DMS 273 treated with DMSO at 0.1 percent for 48 hours (cell line): ENCODE measurements at places on chromosomes 7 and 10.

DNA sequence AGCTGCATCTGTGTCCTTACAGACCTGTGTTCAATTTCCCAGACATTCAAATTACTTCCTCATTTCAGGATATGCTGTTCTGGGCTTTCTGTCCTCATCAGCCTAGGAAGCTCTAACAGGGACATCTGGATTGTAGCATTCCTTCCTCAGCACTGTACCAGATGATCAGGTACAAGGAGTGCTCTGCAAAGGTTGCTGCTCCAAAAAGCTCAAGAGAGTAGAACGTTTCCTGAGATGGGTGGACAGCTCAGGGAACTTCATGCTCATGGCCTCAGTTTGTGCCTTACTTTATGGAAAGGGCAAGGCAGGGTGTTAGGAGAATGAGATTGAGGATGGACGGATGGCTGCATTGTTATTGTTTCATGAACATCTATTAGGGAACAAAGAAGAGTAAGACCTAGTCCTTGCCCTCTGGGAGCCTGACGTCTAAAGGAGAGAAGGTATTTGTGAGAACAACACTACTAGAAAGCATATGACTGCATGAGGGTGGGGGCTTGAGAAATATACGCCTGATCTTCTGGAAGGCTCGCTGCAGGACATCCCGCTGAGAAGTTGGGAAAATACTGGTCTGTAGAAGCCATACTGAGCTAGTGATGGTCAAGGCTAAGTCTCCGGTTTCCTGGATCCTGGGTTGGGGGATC lies 10.5 kb upstream of the ZNF212 start:
- no peak for DNase-seq

DNA sequence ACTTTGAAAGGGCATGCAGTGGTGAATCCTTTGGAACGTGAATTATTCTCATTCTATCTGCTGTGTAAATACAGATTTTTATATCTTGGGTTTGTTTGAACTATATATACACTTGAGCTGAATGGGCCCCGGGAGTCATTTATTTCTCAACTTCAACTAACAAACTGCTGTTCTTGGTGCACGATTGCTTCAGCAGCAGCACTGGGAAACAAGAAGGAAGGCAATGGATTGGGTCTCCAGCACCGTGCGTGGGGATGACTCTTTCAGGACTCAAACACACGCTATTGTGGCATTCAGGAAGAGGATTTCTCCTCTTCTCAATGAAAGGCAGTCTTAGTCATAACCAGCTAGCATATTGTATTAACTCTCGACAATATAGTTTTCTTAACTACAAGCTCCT lies 226.0 kb upstream of the NFE2L3 start:
- no peak for DNase-seq

GRCh38 chr10:22849077-22849805 lies 78.6 kb upstream of the ARMC3 start:
- no peak for DNase-seq

DNA sequence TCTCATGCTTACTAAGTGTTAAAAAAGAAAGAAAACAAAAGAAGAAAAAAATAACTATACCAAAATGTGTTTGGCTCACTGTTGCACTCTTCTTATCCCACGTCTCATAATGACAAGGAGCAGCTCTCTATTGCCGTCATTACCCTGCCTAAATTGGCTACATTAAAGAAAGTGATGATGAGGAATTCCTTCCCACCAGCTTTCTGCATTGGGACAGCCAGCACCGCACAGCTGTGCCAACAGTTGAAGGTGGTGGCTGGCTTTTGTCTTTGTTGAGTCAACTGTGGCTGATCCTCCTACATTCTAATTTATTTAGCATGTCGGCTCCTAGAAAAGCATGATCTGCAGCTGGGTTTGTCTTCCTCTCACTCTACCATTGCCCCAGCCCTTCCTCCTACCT lies 751.8 kb downstream of the KCNMA1 start:
- DNase-seq = no peak

DNA sequence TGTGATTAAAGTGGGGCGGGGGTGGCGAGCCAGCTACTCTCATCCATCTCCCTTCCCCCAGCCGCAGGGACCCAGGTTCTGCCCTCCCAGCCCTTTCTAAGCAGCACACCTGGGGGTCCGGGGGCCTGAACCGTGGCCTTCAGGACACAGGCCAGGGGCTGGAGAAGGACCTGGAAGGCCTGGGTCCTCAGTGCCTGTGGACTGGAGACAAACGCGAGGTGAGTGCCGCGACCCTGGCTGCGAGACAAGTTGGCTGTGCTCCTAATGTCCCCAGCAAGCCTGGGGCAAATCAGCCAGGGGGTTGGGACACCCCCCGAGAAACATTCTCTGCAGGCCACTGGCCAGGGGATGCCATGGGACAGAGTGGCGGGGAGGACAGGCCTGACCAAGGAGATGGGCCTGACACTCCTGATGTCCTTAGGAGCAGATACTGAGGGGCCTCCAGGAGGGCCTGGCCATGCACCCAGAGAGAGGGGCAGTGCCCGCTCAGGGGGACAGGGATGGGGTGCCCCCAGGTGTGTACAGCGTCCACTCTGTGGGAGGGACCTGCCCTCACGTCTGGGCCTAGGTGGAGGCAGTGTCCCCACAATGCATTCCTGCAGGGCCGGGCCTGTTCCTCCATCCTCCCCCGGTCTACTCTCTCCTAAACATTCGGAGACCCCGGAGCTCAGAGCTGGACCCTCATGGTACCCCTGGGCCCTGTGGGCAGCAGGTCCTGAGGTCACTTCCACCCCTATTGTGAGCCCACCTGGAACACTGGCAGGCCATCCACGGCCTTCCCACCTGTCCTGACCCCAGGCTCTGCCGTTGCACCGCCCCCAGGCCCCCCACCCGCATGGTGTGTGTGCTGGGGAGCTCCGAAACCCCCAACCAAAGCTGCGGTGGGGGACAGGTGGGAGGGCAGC lies 13.1 kb downstream of the BRAT1 start:
- DNase-seq = no peak

DNA sequence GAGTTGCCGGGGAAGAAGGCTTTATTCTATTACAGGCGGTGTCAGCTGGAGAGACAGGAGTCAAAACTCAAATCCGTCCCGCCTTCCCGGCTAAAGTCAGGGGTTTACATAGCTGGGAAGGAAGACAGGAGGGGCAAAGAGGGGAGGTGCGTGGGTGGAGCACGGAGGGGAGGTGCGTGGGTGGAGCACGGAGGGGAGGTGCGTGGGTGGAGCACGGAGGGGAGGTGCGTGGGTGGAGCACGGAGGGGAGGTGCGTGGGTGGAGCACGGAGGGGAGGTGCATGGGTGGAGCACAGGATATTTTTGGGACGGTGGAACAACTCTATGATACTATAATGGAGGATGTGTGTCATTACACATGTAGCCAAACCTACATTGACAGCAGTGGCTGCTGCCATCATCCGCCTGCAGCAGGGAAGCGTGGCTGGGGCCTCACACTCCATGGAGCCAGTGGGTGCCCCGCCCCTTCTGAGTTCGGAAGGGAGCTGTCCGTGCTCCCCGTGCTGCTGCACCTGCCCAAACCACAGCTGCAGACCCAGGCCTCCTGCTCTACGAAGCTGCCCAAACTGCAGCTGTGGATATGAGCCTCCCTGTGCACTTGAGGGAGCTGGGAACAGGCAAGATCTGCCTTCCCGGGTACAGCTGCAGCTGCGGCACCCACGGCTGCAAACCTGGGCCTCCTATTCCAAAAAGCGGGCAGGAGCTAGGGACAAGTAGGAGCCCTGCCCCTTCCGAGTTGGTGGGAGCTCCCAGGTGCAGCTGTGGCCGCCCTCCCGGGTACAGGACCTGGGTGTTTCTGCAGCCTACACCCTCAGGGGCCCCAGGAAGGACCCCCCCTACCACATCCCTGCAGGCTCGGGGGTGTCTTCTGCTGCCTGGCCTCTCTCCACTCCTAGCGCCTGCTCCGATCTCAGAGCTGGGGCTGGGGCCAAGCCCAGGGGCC lies 119.4 kb downstream of the DYNC2I1 start:
- no peak for DNase-seq

DNA sequence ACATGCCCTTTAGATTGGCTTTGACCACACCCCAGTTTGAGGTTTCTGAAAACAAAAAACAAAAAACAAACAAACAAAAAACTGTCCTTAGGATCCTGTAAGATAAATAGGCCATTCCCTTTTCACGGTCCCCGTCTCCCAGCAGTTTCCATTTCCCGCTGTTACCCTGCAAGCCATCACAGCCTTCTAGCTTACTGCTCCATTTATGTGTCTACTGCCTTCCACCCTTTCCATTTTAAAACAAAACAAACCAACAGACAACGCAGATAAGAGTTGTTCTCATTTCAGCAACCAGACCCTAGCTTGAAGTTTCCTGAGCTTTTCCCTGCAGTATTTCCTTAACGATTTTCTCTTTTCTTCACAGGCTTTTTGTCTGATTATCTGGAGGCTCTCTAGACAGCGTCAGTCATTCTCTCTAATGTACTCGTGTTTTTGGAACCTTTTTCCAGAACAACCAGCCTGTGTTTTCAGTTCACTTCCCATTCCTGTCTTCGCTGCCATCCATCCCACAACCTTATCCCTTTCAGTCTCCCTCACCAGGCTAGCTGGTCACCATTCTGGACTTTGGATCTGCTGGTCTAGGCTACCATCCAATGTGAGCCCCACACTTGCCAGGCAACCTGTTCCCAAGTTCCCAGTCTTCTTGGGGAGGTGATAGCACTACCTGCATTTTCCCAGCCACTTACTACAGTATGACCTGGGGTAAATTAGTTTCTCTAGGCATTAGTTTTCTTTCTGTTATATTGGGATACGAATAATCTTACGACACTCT lies 317.3 kb upstream of the FZD1 start:
- no peak for DNase-seq

DNA sequence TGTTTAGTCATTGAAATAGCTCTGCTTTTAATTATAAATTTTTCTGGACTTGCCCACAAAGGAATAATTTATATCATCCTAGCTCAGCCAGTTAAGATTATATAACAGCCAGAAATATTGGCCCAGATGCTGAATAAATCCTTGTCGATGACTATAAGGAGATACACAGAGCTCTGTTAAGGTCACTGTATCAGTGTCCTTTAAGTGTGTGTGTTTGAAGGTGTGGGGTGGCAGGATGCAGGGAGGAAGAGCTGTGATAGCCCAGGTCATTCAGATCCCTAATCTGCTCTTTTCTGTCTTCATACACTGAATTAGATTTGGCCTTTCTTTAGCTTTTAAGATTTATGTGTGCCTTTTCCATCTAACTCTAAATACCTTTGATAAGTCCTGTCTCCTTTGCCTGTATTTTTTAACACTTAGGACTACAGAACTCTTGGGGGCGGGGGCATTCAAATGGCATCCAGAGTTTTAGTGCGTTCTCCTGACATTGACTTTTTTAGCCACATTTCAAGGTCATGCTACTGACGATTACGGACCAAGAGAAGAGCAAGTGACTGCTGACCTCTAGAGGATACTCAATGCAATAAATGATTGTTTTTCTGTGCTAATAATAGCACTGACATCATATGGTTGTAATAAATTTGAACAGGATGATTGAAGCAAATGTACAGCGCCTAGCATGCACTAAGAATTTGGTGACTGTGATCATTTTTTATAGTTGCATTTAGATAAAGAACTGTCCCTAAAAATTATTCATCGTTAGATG lies 172.3 kb downstream of the CACNB2 start:
- DNase-seq = peak; percentile 23

DNA sequence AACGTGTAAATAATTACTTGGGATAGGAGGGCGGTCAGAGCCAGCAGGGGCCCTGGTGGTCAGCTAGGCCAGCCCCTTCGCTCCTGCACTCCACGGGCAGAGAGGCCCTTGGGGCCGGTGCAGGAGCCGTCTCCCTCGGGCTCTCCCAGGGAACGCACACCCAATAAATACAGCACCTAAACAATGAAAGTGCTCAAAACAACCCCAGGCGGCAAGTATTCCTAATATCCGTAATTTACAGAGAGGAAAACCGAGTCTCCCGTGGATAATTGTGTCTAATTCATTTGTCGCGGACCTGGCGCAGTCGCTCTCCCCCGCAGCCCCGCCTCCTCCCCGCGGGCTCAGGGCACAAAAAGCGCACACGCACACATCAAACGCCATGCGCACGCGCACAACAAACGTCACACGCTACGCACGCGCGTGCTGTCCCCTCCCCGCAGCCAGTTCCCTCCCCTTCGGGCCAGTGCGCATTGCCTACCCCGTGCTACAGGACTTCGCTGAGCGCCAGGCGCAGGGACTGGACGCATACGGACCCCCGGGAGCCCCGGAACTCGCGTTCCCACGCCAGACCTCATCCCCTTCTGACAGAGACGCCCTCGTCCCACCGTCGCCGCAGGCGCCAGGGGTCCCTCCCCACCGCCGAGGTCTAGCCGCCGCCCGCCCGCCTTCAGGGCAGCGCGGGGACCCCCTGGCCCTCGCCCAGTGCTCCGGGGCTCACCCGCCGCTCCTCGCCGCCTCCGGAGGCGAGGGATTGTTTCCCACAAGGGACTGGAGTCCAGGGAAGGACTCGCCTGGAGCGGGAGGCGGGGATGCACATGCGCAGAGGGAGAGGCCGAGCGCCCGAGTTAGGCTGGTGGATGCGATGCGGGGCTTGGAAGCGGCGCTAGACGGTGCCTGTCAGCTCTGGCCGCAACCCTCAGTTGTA lies at the start of gene ZNF248:
TSS of gene ZNF248 (minus strand) at position 324 of the 925 bp plus-strand sequence. CDS start 1,300 bp downstream, outside the sequence.
- DNase-seq = peak; percentile 74

- DNase-seq = no peak
These were observed 139.9 kb upstream of the PITRM1 start for GRCh38 chr10:3312403-3312940.

DNA sequence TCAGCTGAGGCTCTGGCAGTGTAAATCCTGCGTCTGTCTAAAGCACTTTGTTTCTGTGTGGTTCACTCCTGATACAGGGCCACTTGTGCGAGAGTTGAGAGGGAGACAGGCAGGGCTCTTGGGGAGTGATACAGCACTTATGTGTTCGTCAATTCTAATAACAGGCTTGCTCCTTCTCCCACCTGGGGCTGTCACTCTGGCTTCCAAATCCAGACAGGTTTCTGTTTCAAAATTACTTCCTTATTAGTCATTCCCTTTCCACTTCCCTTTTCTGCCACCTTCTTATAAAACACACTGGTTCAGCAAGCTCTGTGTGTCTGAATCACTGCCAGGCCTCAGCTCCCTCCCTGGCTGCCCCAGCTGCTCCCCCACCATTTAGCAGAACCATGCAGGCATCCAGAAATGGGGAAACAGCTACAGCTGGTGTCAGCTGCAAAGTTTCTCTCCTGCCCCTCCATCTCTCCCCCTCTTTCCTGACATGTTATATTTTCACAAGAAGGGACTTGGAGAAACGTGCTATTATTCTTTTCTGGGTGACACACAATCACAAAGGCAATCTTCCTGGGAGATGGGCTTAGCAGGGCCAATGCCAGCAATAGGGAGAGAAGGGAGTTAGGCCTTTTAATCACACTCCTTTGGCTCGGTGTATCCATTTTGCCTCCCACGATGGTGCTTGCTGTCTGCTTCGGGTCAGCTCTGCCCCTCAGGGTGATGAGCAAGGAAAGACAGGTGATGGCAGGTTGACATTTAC lies 58.4 kb upstream of the ZNRF2 start:
- peak; percentile 86 for DNase-seq

GRCh38 chr10:76542307-76542930 lies 1095.2 kb downstream of the KCNMA1 start:
- no peak for DNase-seq

DNA sequence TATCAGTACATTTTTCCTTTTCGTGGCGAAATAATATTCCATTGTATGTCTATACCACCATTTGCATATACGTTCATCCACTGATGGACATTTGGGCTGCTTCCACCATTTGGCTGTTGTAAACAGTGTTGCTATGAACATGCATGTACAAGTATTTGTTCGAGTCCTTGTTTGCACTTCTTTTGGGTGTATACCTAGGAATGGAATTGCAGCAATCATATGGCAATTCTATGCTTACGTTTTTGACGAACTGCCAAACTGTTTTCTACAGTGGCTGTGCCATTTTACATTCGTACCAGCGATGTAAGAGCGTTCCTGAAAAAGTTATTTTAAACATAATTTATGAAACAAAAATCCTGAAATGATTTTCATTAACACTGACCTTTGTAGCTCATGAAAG lies 79.5 kb downstream of the HIPK2 start:
- no peak for DNase-seq
